Sigmoid colon (tissue), 7 donors: ENCODE measurements at places on chromosomes 12 and 14.

DNA sequence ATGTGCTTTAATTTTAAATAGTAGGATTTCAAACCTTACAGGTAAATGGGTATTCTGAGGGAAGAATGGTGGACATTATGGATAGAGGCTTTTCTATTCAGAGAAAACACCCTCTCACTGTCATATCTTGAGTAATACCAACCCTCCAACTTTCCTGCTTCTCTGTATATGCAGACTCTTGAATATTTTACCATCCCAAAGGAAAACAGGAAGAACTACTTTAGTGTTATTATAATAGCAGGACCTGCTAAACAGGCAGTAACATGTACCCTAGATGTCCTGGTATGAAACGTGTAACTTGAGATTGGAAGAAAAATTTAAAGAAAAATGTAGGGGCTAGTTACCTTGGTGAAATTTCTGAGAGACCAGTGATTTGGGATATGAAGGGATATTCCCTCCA is 82.9 kb upstream of the TRHDE start:
- no peak for DNase-seq

DNA sequence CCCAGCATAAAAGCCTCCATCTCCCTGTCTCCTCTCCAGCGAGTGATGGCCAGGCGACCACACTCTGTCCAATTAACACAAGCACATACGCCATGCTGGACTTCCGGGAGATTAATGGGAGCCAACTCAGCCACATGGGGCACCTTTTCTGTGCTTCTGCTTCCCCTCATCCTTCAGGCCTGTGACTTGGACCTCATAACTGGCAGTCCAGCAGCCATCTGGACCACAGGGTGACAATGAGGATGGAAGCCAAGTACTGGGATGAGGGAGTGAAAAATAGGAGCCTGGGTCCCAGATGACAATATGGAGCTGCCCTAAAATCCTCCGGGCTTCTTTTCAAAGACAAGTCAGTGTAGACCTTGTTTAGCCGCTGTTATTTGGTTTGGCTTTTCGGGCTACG is 12.8 kb downstream of the MAP3K9 start:
- no peak for DNase-seq

GRCh38 chr12:79858518-79858917 is 76.4 kb downstream of the PPP1R12A start:
- DNase-seq: no peak

- no peak for DNase-seq
Measured at GRCh38 chr14:73553845-73554244, 4.9 kb downstream of the HEATR4 start.

DNA sequence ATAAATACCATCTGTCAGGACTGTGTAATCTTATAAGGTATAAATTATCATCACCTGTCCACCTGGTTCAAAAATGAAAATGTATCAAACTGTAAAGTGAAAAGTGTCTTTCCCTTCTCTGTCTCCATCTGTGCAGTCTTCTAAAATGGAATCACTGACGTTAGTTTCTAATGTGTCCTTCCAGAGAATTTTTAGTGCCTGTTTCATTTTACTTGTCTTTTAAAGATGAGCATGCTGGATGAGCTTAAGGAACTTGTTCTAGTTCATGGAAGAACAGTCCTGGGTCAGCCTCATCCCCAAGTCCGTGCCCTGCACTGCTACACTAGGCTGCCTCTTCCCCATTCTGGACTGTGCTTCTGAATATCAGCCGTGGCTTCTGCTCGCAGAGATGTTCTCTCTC is 5.4 kb upstream of the NT5DC3 start:
- no peak for DNase-seq

- DNase-seq: no peak
Measured at GRCh38 chr12:5441497-5442236, 9.8 kb downstream of the NTF3 start.

DNA sequence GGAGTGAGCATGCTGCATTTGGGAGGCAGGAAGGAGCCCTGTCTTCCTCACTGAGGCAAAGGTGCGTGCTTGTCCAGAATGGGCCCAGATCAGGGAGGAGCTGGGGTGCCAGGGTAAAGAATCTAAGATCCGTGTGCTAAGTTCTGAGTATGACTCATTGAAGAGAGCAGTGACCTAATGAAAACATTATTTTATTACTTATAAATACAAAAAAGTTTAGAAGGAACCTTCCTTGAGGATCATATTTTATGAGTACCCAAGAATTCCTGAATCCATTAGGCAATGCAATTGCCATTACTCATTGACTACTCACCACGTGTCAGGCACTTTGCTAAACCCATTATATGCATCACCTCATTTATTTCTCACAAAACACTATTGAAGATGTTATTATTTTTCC is 264.7 kb downstream of the EGLN3 start:
- no peak for DNase-seq

- no peak for DNase-seq
Measured at GRCh38 chr14:80518173-80518572, 306.9 kb upstream of the DIO2 start.

DNA sequence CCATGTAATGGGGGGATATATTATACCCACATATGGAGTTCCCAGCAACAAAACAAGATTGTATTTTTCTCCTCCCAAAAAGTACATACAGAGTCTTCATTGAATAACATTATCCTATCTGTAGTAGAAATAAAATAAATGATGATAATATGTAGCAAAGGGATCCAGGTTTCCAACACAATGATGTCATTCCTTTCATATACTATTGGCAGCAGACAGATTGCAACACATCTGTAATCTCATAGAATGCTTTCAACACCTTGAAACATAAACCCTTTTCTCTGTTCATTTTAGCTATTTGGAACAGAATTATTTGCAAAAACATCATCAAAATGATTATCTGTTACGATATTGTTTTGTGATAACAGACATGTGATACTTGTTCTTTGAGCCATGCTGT is 317.6 kb downstream of the DPF3 start:
- no peak for DNase-seq

- DNase-seq: no peak
Measured at GRCh38 chr12:94990222-94990621, 13.3 kb downstream of the NDUFA12 start.

- DNase-seq: no peak
Measured at GRCh38 chr12:32367381-32367780, 32.0 kb upstream of the FGD4 start.

- DNase-seq: no peak
Measured at GRCh38 chr14:29126361-29126760, 359.8 kb downstream of the FOXG1 start.

DNA sequence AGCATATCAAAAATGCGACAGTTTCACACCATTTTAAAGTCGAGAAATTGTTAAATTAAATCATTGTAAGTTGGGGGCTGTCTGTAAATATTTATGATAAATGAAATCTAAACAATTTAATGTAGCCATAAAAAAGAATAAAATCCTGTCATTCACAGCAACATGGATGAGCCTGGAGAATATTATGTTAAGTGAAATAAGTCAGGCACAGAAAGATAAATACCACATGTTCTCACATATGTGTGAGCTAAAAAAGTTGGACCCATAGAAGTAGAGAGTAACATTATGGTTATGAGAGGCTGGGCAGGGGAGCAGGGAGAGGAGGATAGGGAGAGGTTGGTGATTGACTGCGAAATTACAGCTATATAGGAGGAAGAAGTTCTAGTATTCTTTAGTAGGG is 135.9 kb downstream of the GARIN6 start:
- no peak for DNase-seq

DNA sequence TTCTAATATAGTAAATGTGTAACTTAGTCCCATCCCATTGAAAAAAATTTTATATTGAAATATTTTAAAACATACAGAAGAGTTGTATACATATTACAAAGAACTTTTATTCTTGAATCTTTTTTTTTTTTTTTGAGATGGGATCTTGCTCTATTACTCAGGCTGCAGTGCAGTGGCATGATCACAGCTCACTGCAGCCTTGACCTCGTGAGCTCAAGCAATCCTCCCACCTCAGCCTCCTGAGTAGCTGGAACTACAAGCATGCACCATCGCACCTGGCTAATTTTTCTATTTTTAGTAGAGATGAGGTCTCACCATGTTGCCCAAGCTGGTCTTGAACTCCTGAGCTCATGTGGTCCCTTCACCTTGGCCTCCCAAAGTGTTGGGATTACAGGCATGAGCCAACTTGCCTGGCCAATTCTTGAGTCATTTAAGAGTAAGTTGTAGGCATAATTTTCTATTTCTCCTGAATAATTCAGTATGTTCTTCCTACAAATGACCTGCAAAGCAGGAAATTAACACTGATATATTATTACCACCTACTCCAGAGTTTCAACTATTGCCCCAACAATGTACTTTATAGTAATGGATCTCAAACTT is 153.0 kb upstream of the BMP4 start:
- DNase-seq: no peak

GRCh38 chr14:54728700-54729527 is 162.0 kb downstream of the SAMD4A start:
- no peak for DNase-seq

- no peak for DNase-seq
Measured at GRCh38 chr12:93130366-93131054, 201.4 kb upstream of the EEA1 start.

- no peak for DNase-seq
Measured at GRCh38 chr14:69842686-69843420, 36.4 kb upstream of the SMOC1 start.

GRCh38 chr12:29565727-29566126 is 68.2 kb upstream of the OVCH1 start:
- no peak for DNase-seq

GRCh38 chr14:92437729-92438285 is 75.8 kb upstream of the RIN3 start:
- no peak for DNase-seq

DNA sequence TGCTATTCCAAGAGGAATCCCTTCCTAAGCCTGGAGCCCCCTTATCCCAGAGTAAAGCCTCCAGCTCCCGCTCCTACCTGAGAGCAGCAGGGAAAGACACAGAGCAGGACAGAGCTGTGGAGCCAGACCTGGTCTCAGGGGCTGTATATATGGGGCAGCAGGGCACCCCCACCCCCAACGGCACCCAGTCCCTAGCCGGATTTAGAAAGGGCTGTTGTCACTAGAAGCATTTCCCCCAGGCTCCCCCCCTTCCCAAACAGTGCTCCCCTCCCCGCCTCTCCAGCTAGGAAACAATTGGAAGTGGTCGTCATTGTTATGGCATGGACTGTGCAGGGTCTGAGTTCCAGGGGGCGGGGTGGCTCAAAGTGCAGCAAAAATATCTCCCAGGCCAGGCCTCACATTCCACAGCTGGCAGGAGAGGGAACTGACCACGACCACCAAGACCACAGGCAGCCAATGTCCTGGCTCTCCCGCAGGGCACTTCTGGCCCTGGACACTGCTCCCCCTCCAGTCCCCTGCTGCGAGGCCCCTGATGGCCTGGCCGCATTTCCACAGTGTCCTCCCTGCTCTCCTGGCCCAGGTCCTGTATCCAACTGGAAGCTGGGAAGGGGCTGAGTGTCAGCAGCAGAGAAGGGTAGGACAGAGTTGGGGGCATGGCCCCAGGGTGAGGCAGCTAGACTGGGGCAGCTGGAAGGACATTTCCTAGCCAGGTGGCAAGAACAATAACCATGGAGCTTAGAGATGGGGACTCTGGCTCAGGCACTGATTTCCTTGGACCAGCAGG is at the start of gene MYH7:
Gene MYH7 (minus strand): TSS at position 118 of the 784 bp plus-strand sequence. CDS start 1,928 bp downstream, outside the sequence.
- DNase-seq: peak; percentile 46

GRCh38 chr12:98417266-98417665 is 98.1 kb upstream of the TMPO start:
- DNase-seq: no peak

- no peak for DNase-seq
Measured at GRCh38 chr12:1811281-1811947, 9.0 kb upstream of the LRTM2 start.

DNA sequence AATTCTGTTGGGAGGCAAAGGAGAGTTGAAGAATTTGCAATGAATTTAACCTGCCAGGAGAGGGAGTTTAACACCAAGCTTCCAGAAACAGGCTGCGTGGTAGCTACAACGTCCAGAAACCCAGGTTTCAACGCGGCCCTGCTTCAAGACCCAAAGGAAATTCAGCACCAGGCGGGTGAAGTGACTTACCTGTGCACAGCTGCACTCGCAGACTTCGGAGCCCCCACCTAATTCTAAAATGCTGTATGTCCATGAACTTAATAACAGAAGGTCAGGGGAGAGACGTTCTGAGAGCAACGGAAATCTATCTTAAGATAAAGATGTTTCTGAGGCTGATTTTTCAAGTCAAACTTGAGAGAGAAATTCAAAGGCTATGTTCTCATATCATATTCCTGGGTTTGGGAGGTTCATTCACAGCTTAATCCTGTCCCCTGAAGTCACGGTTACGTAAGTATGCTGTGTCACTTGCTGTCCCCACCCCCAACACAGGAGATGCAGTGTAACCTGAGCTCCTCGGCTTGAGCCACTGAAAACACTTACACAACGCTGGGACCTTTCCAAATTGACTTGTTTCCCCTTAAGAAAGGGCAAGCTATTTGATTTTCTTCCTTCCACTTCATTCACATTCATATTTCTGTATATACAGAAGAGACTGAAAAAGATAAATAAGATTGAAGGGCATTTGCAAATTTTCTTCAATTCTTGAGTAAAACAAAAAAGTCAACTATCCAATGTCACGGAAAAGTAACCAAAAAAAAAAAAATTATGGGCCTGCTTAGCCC is 22.7 kb downstream of the CLIP1 start:
- DNase-seq: peak; percentile 92

- no peak for DNase-seq
Measured at GRCh38 chr12:16603260-16603915, 2.6 kb downstream of the LMO3 start.

GRCh38 chr12:13164921-13165616 is 31.5 kb upstream of the EMP1 start:
- DNase-seq: no peak

GRCh38 chr14:74292061-74292460 is 10.7 kb downstream of the ABCD4 start:
- DNase-seq: no peak

DNA sequence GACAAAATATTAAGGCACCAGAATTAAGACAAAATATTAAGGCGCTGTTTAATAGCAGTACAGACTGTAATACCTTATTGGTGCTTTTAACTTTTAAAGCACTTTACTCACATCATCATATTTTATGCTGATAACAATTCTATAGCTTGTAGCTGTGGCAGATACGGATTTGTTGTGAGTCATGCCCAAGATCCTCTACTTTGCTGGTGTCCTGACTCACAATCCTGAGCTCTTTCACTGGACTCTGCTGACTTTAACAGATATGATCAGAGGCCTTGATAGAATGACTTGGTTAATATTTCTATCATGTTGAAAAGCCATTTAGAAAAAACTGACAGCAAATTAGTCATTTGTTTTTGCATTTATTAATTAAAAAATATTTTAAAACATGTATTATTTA is 99.0 kb upstream of the PKP2 start:
- no peak for DNase-seq

- DNase-seq: no peak
Measured at GRCh38 chr12:16299403-16299802, 21.9 kb upstream of the SLC15A5 start.
